ENCODE measurements at places on chromosomes 3 and 15.

DNA sequence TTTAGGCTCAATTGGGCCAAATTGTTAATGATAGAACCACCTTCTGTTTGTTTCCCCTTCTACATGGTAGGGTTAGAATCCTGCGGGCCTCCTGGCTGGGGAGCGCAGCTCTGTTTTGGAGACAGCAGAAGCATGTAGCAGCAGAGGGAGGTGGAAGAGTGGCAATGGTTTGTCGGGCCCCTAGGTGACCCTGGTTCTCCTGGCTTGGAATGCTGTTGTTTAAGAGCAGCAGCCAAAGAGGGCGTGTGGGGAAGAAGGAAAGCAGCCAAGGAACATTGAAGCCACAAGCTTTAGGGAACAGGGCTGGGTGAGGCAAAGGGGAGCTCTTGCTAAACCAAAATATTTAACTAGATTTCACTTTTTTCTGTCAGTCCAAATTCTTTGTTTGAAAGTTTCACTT lies 213.7 kb upstream of the NR2E3 start:
- DNase-seq: no peak

- DNase-seq: no peak
Observed at GRCh38 chr15:34023907-34024306, 15.1 kb downstream of the AVEN start.

DNA sequence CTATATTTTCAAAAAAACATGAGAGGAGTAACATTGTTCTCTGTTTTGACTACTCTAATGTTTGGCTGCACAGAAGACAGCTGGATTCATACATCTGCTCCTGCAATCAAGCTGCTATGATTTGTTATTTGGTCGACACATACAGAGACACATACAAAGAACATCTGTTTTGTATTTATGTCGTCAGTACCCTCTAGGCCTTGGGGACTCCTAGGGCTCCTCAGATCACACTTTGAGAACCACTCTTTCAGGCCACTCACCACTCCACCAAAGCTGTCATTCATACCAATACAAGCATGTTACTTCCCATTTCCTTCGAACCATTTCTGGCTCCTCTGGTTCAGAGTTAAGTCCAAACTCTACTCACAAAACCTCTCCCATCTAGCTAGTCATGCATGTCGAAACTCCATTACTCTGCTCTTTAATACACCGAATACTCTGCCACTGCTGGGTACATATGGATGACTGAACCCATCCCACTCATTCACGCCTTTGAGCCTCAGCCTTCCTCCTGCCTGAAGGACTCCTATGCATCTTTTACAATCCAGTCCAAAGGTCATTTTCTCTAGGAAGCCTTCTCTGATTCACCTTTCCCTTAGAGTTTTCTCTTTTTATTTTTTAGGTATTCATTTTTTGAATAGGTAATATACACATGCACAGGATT lies 102.9 kb upstream of the ARHGEF3 start:
- no peak for DNase-seq

- no peak for DNase-seq
Observed at GRCh38 chr15:73968461-73968860, 23.6 kb downstream of the STOML1 start.

DNA sequence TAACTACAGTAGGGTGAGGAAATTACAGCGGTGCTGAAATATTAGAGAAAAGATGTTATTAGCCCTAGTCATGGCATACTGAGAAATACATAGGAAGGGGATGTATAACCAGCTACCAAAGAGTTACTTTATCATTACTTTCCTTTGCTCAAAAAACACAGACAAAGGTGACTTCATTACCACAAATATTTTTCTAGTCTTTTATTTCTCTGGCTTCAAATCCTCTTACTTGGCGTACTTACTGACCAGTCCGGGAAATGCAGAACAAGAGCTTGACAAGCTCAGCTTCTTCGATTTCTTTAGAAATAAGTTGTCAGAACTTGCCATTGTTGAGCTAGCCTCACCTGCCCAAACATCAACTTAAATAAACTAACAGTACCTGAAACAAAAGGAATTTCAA lies 142.1 kb upstream of the TMCO5A start:
- DNase-seq: no peak

Measured in activated gamma-delta T cell treated with Interleukin-2 at 50 U/mL for 16 hours (primary cell).